ENCODE measurements at places on chromosomes 13 and 19. TPM values are rescaled to one million over a fixed set of nuclear protein-coding genes. Genes with fewer than 3 reads are reported as not detected.

GRCh38 chr13:90717451-90717936 is 630.0 kb upstream of the MIR17HG start:
- no peaks in the 10 kb centered on the region for H3K4me1 ChIP-seq
- H3K4me3 ChIP-seq: no peak overlapping the region
- DNase-seq: no peak
- no peaks in the 10 kb centered on the region for H3K36me3 ChIP-seq

- DNase-seq: no peak
- H3K4me3 ChIP-seq: no peak overlapping the region
- H3K4me1 ChIP-seq: peaks cover 11% of the 10 kb centered on the region
Measured at GRCh38 chr19:48760504-48761205, 5.3 kb downstream of the FGF21 start.

GRCh38 chr13:37797631-37798030 is 71.9 kb downstream of the TRPC4 start:
- DNase-seq: no peak
- no peaks in the 10 kb centered on the region for H3K36me3 ChIP-seq
- H3K27ac ChIP-seq: no peak overlapping the region
- H3K4me3 ChIP-seq: no peak overlapping the region
- no peaks in the 10 kb centered on the region for H3K27me3 ChIP-seq

GRCh38 chr13:63851526-63851925 is 2435.9 kb upstream of the PCDH20 start:
- H3K27me3 ChIP-seq: no peaks in the 10 kb centered on the region
- no peaks in the 10 kb centered on the region for H3K4me1 ChIP-seq
- DNase-seq: no peak
- no peaks in the 10 kb centered on the region for H3K36me3 ChIP-seq

GRCh38 chr19:48862827-48863226 is 5.6 kb downstream of the PLEKHA4 start:
- DNase-seq: no peak
- H3K27ac ChIP-seq: no peak overlapping the region
- H3K4me3 ChIP-seq: no peak overlapping the region
- no peaks in the 10 kb centered on the region for H3K36me3 ChIP-seq
- H3K27me3 ChIP-seq: no peaks in the 10 kb centered on the region

DNA sequence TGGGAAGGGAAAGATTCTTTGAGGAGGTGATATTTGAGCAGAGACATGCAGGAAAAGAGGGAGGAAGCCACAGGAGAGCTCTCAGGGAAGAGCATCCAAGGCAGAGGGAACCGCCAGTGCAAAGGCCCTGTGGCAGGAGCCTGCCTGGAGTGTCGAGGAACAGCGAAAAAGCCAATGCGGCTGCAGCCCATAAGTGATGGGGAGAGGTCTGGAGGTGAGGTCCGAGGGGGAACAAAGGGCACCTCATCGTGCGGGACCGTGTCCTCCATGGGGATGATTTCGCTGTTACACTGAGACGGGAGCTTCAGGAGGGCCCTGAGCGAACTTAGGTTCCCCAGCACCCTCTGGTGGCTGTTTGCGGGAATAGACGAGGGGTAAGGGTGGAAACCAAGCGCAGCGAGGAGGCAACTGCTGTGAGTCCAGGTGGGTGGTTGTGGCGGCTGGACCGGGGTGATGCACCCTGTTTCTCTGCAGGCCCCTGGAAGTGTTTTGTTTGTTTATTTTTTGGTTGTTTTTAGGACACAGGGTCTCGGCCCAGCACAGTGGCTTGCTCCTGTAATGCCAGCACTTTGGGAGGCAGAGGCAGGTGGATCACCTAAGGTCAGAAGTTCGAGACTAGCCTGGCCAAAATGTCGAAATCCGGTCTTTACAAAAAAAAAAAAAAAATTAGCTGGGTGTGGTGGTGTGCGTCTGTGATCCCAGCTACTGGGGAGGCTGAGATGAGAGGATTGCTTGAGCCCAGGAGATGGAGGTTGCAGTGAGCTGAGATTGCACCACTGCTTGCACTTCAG is 5.9 kb upstream of the EHD2 start:
- H3K36me3 ChIP-seq: no peaks in the 10 kb centered on the region
- H3K4me3 ChIP-seq: no peak overlapping the region
- H3K27me3 ChIP-seq: peaks cover 39% of the 10 kb centered on the region
- no peak overlapping the region for H3K27ac ChIP-seq
- DNase-seq: peak; percentile 87
- H3K4me1 ChIP-seq: no peaks in the 10 kb centered on the region

GRCh38 chr19:19562665-19563347 is 24.7 kb downstream of the CILP2 start:
- H3K4me3 ChIP-seq: no peak overlapping the region
- H3K27ac ChIP-seq: no peak overlapping the region
- no peaks in the 10 kb centered on the region for H3K27me3 ChIP-seq
- H3K4me1 ChIP-seq: no peaks in the 10 kb centered on the region
- no peaks in the 10 kb centered on the region for H3K36me3 ChIP-seq

- H3K4me1 ChIP-seq: no peaks in the 10 kb centered on the region
- H3K4me3 ChIP-seq: no peak overlapping the region
- H3K36me3 ChIP-seq: peaks cover 96% of the 10 kb centered on the region
- no peaks in the 10 kb centered on the region for H3K27me3 ChIP-seq
- H3K27ac ChIP-seq: peak overlapping the region; percentile 71
Measured at GRCh38 chr13:113527272-113527958, 36.9 kb upstream of the DCUN1D2 start.

GRCh38 chr13:22173610-22174009 is 502.7 kb downstream of the FGF9 start:
- no peaks in the 10 kb centered on the region for H3K36me3 ChIP-seq
- no peaks in the 10 kb centered on the region for H3K27me3 ChIP-seq
- H3K4me1 ChIP-seq: no peaks in the 10 kb centered on the region
- no peak for DNase-seq

GRCh38 chr19:1019980-1020867 is 699 bp downstream of the TMEM259 start:
- peaks cover 49% of the 10 kb centered on the region for H3K4me1 ChIP-seq
- peak overlapping the region; percentile 96 for H3K27ac ChIP-seq
- no peaks in the 10 kb centered on the region for H3K36me3 ChIP-seq
- peak overlapping the region; percentile 91 for H3K4me3 ChIP-seq

GRCh38 chr19:50378863-50379236 is 2.6 kb downstream of the NR1H2 start:
- DNase-seq: peak; percentile 72
- H3K36me3 ChIP-seq: peaks cover 58% of the 10 kb centered on the region
- no peak overlapping the region for H3K4me3 ChIP-seq
- no peaks in the 10 kb centered on the region for H3K27me3 ChIP-seq
- no peaks in the 10 kb centered on the region for H3K4me1 ChIP-seq

DNA sequence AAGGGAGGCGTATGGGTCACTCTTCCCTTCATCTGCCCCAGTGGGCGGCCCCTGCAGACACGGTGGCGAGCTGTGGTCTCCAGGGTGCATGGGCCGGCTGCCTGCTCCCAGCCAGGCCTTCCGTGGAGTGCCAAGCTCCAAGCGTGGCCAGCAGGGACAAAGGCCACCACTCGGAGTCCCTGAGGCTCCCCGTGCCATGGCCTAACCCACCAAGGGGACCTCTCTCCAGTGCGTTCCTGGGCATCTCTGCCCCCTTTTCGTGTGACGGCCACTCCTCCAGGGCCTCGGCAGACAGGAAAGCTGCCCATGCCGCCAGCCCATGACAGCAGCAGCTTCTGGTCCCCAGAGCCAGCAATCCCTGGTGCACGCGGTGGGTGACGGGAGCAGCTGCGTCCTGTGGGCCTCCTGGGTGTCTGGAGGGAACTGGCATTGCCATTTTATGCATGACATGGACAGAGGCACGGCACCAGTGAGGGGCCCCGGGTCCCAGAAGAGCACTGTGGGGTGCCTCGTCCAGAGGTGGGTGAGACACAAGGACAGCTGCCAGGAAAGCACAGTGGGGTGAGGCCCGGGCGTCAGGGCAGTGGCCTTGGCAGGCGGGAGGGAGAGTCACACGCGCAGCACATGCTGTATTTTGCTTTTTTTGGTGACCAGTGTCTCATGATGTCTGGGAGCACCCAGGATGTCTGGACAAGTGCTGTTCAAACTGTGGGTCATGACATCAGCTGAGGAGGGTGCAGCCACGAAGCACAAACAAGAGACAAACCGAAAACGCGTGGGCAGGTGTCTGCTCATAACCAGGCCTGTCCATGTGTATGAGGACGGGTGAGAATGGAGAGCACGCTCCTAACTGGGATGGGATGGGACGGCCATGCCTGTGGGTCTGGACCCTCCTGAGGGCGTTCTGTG is 32.3 kb downstream of the CEBPG start:
- no peak overlapping the region for H3K4me3 ChIP-seq
- no peaks in the 10 kb centered on the region for H3K27me3 ChIP-seq
- H3K4me1 ChIP-seq: no peaks in the 10 kb centered on the region
- peaks cover 8% of the 10 kb centered on the region for H3K36me3 ChIP-seq
- DNase-seq: peak; percentile 63

DNA sequence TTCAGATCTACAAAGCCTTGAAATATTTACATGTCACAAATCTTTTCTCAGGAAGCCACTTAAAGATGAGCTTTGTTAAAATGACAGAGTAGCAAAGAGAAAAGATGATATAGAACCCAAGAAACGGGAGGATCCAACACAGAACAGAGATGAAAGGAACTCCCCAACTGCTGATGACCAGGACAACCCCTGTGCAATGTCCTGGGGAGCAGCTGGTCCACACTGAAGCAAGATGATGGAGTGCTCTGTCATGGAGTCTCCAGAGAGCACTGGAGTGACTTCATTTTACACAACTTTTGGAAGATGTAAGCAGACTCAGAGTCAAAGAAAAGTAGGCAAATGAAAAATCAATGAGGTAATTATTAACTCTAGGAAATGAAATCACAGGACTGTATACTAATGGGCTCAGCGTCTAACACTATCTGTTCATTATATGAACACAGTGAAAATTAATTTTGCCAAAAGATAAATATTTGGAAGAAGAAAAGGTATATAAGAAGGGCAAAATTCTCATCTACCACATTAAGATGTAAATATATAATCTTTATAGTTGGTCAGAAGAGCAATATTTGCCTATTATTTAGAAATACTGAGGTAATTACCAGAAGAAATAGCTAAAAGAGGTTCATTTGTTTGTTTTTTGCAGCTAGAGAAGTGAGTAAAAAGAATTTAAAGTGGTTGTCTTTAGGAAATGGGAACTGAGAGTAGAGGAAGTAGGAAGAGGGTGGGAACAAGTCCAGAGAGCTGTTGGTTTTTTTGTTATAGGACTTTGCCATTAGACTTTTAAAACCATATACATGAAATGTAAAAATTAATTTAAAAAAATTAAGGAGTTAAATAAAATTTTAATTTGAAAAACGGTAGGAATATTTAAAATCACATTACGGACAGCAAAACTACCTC is 30.5 kb downstream of the MTRF1 start:
- H3K4me3 ChIP-seq: no peak overlapping the region
- no peaks in the 10 kb centered on the region for H3K4me1 ChIP-seq

- no peak overlapping the region for H3K4me3 ChIP-seq
- H3K4me1 ChIP-seq: peaks cover 3% of the 10 kb centered on the region
- H3K36me3 ChIP-seq: peaks cover 56% of the 10 kb centered on the region
- DNase-seq: no peak
- H3K27me3 ChIP-seq: no peaks in the 10 kb centered on the region
- peak overlapping the region; percentile 74 for H3K27ac ChIP-seq
Measured at GRCh38 chr19:7272856-7273578, 21.2 kb downstream of the INSR start.

DNA sequence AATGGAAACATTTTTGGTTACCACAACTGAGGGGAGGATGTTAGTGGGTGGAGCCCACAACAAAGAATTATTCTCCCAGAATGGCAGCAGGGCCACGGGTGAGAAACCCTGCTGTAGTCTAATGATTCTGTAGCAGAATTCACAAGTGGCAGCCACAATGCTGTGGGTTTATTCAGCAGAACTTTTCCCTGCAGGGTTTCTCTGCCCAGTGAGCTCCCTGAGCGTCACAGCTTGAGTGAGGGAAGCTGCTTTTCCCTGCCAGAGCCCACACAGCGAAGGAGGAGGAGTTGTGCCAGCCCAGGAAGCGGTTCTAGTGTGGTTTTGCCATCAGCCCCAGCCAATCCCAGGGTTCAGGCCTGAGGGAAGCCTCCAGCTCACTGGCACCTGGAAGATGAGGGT is 4.4 kb downstream of the ATP12A start:
- peaks cover 5% of the 10 kb centered on the region for H3K4me1 ChIP-seq
- no peak overlapping the region for H3K4me3 ChIP-seq
- DNase-seq: no peak
- H3K27ac ChIP-seq: no peak overlapping the region
- peaks cover 20% of the 10 kb centered on the region for H3K27me3 ChIP-seq

GRCh38 chr19:3370214-3370720 is 3.9 kb downstream of the NFIC start:
- DNase-seq: no peak
- no peak overlapping the region for H3K4me3 ChIP-seq
- peak overlapping the region; percentile 73 for H3K27ac ChIP-seq
- peaks cover 29% of the 10 kb centered on the region for H3K4me1 ChIP-seq
- H3K36me3 ChIP-seq: no peaks in the 10 kb centered on the region

DNA sequence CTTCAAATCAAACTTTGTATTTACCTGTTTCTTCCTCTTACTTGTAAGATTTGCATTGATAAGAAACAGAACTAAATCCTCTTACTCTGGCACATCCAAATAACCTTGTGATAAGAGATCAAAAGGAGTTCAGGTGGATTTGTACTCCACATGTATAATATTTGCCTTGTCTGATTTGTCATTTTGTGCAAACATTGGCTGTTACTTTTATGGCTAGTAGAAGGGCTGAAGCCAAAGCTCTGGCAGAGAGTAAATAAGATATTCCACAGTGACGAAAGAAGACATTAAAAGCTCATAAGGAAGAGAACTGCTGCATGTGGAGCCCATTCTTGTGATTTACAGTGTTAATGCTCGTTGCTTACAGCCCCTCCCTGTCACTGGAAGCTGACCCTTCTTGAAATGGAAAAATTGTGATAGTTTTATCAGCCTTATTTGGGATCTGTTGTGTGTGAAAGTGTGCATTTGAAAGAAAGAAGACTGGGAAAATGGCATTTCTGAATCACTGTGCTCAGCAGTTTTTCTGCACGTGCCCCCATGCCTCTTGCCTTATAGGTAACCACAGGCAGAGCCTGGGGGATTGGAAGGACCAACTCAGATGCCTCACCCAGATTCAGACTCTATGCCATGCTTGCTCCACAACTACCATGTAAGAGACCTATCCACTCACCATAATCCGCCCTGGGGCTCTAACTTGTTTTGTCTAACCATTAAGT is 68.2 kb downstream of the OXGR1 start:
- no peak for DNase-seq
- H3K4me3 ChIP-seq: no peak overlapping the region
- H3K27ac ChIP-seq: no peak overlapping the region
- H3K36me3 ChIP-seq: no peaks in the 10 kb centered on the region

The IGFL3 gene
- not detected for total RNA-seq

The ZNF729 gene
- not detected for total RNA-seq

The DHDH gene
- total RNA-seq: 3.5 TPM

The TPTE2 gene
- total RNA-seq: not detected

The TUBA3C gene
- not detected for total RNA-seq

The NCAN gene
- 0.17 TPM for total RNA-seq

The PPP1R13L gene
- 15.2 TPM for total RNA-seq

The ZNF844 gene
- 10.3 TPM for total RNA-seq

The FCAR gene
- 18.6 TPM for total RNA-seq
